ENCODE measurements at places on chromosomes 5 and 9.

DNA sequence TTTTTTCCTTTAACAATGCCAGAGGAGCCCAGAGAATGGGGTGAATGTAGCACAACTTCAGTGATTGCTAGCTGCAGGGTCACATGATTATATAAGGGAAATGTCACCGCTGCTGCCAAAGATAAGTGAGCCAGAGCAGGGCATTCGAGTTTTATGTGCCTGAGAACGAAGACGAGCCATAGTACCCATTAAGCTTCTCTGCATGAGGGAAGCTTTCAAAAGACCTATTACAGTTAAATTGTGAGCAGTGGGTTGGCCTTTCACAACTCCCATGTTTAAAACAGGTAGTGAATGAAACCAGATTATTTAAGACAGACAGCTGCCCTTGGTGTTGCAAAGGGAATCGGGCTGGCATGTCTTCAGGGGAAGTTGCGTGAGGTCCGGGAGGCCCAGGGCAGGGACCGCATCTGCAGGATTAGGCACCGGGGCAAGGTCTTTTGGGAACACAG is 82.4 kb upstream of the TNFAIP8 start:
- no peak for DNase-seq

DNA sequence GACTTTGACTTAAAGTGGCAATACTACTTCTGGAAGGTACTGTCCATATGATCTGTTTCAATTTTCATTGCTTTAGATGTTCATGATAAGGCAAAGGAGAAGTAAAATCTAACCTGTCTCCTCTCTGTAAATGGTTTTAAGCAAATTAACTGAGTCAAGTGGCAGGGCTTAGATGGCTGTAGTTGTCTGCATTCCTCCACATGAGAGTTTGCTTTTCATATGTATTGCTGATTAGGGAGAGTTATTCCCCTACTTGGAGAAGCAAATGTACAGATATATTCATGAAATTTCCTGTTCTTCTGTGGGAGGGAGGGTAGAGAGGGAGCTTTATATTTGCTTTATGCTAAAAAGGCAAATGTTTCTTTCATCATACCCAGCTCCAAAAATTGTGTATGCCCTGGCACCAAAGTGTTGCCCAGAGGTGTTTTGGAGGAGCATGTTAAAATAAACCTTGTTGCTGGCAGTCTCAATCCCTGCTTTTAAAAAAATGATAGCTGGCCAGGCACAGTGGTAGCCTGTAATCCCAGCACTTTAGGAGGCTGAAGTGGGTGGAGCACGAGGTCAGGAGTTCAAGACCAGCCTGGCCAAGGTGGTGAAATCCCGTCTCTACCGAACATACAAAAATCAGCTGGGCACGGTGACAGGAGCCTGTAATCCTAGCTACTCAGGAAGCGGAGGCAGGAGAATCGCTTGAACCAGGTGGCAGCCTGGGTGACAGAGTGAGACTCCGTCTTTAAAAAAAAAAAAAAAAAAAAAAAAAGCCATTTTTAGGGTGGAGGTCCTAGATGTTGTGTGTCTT is 3.5 kb upstream of the LRRTM2 start:
- DNase-seq = no peak

- DNase-seq = no peak
These were observed 444.5 kb downstream of the SH3GL2 start for GRCh38 chr9:18023332-18023731.

DNA sequence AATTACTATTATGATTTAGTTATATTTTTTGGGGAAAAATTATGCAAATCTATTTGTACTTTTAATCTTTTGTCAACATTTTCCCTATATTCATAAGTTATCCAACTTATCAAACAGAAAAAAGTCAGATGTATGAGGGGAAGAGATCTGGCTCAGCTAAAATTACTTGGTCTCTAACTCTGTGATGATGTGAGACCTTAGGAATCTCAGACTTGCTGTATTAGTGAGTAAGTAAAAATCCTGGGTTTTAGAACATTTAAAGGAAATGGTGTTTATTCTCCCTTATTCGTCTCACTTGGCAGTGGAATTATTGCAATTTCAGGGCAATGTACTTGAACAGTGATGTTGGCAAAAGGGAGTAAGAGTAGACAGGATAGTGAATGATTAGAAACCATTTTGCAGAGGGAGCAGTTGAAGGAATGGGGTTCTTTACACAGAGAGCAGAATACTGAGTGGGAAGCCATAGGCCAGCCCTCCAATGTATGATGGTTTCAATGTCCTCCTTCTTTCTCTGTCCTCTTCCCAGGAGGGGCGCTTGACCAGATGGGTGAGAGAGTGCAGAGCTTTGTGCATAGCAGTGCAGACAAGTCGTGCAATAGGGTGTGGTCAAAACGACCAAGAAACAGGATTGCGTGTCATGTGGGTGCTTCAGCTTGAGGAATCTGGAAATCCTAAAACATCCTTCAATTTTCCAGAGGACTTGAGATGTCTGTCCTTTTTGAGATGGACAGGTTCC is 91.7 kb downstream of the TENT4A start:
- no peak for DNase-seq

GRCh38 chr5:100900142-100900795 is 2.8 kb downstream of the ST8SIA4 start:
- no peak for DNase-seq

DNA sequence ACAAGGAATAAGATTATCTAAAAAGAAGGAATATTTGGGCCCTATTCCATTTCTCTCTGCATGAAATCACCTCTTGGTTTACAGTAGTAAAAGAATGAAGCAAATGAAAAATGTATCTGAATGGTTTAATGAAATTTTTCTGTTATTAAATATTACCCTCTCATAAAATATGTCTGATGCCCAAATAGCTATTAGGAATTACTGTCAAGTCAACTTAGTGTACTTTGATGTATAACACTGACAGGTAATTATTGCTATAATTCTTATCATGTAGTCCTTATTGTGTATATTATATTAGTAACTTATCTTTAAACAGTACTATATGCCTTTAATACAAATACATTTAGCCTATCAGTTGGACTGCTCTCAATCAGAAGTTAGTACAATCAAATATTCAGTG is 8.4 kb downstream of the MYOT start:
- DNase-seq = no peak

GRCh38 chr9:118693645-118694044 is 675.6 kb downstream of the BRINP1 start:
- DNase-seq = no peak

DNA sequence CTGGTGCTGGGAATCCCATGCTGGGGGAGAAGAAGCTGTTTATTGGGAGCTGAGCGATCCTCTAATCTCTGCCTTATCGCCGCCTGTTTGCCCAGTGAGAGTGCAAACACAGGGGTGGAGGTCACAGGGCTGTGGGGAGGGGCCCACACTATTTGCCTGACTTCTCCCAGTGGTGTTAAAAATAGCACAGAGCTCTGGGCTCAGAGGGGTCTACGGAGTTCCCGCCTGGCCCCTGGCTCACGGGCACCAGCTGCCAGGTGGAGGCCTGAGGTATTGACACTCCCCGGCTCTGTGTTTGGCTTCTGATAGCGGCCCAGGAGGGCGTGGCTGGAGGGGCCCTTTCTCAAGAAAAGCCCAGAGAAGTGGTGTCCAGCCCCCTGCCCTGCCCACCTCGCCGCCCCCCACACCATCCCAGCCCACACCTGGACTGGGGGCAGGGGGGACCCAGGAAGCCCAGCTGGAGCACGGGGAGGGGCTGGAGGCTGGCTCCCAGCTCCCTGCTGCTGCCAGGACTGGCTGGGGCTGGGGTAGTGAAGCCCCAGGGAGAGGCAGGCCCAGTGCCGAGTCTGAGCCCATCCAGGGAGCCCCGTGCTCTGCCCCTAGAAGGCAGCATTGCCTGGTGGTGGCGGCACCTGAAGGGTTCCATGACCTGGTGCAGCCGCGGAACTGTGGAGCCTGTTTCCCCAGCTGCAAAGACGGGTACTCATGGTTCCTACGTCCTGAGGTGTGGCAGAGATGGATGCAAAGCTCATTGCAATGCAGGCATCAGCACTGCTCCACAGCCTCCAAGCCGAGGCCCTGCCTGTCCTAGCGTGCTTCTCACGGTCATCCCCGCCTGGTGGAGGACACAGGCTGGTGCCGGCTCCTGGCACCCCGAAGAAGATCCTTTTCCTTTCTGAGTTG is 35.7 kb upstream of the EGFL7 start:
- DNase-seq = no peak

All from cortex of kidney (tissue), 1 donor.